ENCODE measurements at places on chromosomes 5 and 9.

DNA sequence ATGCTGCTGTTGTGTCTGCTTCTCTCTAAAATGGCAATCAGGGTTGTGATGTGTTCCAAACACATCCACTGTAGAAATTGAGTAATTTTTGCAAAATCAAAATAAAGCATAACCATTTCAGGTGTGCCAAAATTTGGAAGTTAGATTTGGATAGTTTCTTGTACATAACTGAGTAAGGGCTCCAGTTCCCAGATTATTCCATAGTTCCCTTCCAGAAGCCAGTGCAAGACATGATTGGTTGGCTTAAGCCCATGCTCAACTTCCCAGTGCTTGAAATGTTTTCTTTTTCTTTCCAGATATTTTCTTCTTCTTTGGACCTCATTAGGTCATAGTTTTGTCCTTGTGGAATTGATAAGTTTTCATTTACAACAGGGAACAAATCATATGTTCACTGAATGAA lies 64.2 kb downstream of the SNCAIP start:
- DNase-seq, result no peak

DNA sequence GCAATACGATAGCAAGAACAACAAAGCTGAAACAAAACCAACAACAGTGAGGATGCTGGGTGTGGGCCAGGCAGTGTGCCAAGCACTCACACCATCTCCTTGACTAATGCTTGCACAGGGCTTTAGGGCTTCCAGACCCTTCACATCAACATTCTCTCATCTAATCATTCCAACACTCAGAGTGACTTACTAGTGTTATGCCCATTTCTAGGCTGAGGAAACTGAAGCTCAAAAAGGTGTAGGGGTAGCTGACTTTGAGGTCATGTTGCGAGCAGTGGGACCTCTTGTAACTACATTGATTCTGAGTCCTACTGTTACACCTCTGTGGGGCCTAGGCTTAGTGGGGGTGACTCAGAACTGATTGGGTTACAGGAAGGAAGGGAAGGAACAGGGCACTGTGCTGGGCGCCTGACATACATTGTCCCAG lies 9.7 kb downstream of the ANGPTL2 start:
- DNase-seq, result no peak

DNA sequence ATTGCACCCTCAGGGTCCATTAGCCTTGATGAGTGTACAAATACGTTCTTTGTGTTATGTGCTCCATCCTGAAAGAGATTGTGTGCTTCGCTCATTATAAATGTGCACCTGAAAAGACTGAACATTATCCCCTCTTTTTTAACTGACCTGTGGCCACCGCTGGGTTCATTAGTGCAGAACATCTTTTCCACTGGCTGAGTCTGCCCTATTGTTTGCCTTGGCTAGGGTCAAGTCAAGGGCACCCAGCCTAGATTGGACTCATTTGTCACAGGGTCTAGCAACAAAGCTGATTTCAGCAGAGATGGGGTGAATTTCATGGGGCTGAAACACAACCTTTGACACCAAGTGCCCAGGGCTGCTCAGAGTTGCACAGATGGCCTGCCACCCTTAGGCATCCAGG lies 764.1 kb upstream of the ARRDC3 start:
- no peak for DNase-seq

GRCh38 chr5:67160985-67161384 lies 35.6 kb downstream of the CD180 start:
- DNase-seq, result peak; percentile 31

DNA sequence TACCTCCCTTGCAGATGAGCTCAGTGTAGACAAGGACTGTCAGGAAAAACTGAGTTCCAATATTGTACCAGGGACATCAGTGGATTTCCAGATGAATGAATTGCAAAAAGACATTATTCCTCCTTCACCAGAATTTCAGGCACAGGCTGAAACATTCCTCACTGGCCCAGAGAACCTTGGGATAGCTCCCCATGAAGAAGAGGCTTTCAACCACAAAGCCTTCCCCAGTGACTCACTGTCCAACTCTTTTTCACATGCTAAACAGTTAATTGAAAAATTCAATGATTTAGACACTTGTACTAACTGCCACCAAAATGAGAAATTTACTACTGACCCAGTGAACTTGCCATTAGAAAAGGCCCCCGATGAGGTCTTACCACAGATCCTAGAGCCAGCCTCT lies 144.5 kb downstream of the UNC13B start:
- DNase-seq, result no peak

- DNase-seq, result no peak
Observed at GRCh38 chr5:160458806-160459800, 37.4 kb downstream of the PTTG1 start.

- no peak for DNase-seq
Observed at GRCh38 chr5:140214831-140215230, 39.8 kb downstream of the CYSTM1 start.

DNA sequence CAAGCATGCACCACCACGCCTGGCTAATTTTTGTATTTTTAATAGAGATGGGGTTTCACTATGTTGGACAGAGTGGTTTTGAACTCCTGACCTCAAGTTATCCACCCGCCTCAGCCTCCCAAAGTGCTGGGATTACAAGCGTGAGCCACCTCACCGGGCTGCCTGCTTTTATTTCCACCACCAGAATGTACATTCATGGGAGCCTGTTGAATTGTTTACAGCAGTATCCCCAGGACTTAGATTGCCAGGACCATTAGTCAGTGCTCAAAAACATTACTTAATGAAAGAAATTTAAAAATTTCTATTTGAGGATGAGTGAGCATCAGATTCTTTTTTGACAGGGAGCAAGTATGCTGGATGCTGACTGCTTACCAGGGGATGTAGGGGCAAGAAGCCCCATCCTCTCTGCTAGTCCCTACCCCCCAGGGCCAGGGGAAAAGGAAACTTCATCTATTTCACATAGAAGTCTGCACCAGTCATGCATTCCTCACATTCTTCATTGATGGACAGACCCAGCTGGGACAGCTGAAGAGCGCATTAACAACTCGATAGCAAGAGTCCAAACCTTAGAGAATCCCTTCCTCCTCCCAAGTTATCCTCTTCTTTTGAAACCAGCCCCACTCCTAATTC lies 10.3 kb upstream of the RGMB start:
- DNase-seq, result no peak

DNA sequence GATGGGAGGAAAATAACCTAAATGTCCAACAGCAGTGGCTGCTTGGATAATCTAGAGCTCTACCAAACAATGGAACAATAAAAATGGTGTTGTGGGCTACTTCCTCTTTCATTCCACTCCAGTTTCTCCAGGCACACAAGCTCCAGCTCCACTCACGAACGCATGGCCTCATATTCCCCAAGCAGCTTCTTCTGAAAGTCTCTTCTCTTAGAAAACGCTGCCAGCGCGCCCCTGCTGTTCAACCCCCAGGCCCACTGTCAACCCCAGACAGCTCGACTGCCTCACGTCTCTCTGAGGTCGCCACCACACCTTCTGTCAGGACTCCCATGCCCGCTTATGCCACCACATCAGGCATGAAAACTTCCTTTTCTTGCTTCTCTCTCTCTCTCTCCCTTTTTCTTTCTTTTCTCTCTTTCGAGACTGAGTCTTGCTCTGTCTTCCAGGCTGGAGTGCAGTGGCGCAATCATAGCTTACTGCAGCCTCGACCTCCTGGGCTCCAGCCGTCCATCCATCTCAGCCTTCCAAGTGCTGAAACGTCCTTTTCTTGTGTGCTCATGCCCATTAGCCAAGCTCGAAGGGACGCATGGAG lies 16.2 kb downstream of the OR2V2 start:
- DNase-seq, result no peak
